ENCODE measurements at places on chromosomes 13 and 19.

DNA sequence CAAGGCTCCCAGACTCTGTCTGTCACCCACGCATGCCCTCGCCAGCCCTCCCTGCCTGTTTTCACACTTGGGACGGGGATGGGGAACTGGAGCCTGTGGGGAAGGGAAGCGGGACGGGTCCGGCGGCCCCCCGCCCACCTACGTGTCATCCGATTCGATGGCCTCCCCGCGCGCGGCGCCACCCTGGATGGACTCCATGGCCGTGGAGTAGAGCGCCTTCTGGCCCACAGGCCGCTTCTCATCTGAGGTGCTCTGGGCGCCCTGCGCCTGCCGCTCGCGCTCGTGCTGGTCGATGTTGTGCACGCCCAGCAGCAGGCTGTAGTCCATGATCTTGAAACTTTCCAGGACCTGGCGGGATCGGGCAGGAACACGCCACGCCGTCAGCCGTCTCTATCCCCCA is 25.1 kb upstream of the CACTIN start:
- no peak for DNase-seq

DNA sequence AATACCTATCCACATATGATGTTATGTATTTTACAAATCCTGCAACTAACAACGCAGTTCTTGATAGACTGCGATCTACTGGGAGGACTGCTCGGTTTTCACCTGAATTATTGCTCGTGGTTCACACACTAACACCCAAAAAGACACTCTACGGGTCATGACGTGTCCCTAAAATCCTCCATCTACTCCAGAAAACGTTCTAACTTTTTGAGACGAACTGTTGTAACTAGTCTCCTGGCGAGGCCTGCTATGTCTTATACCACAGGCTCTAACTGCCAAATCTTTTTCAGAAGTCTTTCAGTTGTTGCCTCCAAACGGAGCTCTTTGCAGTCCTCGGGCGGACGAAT is 108.2 kb downstream of the KCNRG start:
- DNase-seq = no peak

GRCh38 chr13:43237616-43238015 is 214.2 kb downstream of the DNAJC15 start:
- DNase-seq = no peak

DNA sequence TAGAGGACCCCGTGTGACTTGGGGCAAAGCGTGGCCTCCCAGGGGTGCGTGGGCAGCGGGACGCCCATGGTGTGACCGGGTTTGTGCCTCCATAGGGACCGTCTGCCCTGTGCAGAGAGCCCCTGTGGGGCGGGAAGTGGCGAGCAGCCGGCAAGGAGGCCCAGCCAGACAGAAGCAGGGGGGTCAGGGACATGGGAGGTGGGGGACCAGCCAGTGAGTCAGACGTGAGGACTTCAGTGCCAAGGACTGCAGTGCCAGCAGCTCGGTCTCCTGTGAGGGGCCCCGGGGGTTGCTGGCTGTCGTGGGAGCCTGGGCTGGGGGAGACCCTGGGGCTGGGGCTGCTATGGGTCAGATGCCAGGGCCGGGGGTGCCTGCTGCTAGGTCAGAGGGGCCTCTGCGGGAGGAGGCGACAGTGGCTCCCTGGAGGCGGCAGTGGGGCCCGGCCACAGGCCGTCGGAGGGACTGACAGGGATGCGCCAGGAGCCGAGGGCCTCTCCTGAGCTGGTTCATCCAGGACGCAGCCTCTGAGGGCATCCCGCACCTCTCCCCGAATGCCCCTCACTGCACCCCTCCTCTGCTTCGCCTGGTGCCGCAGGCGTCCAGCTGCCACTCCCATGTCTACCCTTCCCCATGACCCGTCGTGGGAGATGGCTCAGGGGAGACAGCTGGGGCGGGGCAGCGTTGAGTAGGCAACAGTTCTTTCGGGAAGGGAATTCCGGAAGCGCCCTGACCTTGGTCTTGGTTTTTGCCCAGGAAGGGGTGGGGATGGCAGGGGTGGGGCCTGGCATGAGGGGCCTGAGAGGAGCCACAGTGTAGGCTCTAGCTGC is 80.0 kb downstream of the KDM4B start:
- DNase-seq = no peak

DNA sequence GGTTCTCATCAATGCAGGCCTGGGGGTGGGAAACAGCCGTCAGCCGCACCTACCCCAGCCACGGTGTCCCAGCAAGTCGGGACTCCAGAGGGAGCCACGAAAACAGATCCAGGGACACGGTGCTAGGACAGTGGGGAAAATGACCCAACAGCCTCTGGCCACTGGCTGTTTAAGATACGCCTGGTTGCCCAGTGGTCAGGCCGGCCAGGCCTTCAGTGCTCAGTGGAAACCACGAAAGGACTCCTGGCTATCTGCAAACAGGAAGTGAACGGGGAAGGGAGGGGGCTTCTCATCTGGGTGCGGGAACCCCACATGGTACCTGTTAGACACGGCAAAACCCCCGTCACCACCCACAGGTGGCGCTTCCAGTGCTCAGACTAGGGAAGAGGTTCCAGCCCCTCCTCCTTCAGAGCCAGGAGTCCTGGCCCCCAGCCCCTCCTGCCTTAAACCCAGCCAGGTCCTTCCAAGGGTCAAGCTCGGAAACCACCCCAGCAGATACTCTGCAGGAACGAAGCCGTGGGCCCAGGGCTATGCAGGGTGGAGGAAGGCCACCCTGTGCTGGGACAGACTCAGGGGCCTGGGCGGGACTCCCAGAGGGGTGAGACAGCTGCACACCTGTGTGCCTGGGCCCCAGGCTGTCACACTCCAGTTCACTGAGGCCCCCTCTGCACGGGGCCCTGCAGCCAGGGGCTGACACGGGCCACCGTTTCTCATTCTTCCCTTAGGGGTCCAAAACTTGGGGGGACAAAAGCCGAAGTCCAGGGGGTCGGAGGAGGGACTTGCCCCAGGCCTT is 4.5 kb downstream of the PPP1R12C start:
- DNase-seq = no peak

- DNase-seq = no peak
Observed at GRCh38 chr13:58992478-58993042, 1171.2 kb downstream of the DIAPH3 start.

DNA sequence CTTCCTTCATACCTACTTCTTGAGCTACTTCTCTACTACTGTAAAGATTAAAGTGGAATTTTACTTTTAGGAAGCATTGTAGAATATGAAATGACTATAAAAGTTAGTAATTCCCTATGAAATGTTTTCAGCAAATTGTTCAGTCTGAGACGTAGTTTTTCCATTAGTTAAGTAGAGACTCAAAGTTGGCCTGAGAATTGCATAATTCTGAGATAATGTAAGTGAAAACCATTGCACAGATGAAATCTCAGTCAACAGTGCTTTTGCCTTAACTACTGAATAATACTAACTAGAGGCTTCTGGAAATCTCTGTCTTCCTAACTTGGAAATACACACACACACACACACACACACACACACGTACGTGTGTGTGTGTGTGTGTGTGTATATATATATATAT is 125.9 kb downstream of the FGF14 start:
- DNase-seq = no peak

- no peak for DNase-seq
Observed at GRCh38 chr13:100039740-100040139, 49.2 kb upstream of the PCCA start.

DNA sequence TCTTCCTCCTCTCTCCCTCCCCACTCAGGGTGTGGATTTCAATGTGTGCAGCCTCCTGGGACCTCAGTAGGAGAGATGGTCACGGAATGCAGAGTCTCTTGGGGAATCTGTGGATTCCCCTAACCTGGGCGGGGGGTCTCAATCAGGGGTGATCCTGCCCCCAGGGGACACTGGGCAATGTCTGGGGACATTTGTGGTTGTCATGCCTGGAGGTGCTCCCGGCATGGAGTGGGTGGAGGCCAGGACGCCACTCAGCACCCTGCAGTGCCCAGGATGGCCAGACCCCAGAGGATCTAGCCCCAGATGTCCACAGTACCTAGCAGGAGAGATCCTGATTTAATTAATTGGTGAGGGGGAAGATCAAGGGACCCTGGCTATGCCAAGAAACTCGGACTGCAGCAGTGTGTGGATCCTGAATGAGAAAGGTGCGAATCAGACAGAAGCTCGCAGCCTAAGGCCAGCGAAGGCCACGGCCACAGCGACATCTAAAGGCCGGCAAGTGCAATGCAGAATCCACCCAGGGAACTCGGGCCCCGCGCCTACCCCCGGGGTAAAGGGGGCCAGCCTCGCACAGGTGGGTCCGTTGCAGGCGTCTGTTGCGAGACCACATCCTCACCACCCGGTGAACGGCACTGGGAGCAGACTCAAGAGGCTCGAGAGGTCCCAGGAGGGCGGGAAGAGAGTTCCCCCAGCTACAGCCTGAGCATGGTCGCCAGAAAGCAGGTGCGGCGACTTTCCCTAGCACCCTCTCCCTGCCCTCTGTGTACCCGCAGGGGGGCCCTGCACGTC is 88.8 kb downstream of the GNG7 start:
- no peak for DNase-seq

GRCh38 chr19:2761309-2761677 is 21.5 kb upstream of the SLC39A3 start:
- no peak for DNase-seq

Measured in DMS79 (cell line).